ENCODE measurements at places on chromosomes 5 and 9.

- DNase-seq, result no peak
These were observed 10.4 kb upstream of the PPARGC1B start for GRCh38 chr5:149719666-149720065.

DNA sequence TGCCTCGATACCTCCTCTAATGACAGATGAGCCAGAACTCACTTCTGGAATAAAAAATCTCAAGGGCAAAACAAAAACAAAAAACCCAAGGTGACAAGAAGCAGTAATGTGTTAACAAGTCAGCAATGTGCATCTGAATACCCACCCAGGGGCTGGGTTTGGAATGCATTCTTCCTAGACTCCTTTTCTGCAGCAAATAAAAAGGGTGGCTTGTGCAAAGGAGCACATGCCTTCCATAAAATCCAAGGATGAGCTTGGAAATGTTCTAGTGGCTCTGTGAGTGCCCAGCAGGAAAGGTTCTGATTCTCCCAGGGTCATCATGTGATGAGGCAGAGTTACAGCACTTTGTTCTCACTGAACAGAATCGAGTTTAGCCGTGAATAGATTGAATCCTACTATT, 599.9 kb downstream of the RAB3C start:
- DNase-seq, result no peak

GRCh38 chr9:103713631-103714030, 380.5 kb upstream of the SMC2 start:
- no peak for DNase-seq

GRCh38 chr5:40033009-40033408, 608.2 kb upstream of the DAB2 start:
- DNase-seq, result no peak

DNA sequence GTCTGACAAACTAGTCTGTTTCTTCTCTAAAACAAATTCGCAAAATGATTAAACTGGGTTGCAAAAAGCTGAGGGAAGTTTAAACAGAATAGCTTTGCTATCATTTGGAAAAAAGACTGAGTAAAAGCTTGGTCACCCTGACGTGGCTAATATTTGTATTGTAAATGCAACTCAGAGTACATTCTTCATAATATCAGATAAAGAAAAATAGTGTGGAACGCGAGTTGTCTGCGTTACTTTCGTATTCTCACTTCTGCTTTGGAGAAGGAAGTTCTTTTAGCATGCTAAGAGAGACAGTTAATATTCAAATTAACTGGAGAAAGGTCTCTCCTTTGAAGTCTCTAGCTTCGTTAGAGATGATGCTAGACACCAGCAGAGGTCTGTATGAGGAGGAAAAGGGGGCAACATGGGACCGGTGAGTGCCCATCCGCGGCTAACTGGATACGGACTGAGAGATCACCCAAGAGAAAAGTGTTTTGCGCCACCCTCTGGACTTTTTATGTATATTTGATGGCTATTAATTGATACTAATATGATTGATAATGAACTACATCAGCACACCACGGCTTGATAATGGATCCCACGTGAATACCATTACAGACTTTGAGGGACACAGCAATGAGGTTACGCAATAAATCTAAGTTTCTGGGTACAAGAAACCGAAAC, 2.9 kb upstream of the CNTRL start:
- peak; percentile 65 for DNase-seq

DNA sequence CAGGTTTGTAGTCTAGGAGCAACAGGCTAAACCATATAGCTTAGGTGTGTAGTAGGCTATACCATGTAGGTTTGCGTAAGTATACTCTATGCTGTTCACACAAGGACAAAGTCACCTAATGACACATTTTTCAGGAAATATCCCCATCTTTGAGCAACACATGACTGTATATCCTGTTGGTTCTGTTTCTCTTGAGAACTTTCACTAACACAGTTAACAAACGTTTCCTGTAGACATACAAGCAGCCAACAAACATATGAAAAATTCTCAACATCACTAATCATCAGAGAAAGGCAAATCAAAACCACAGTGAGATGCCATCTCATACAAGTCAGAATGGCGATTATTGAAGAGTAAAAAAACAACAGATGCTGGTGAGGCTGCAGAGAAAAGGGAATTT, 68.2 kb downstream of the NR2F1-AS1 start:
- DNase-seq, result peak; percentile 54

GRCh38 chr5:88288528-88289197, 20.0 kb upstream of the TMEM161B start:
- no peak for DNase-seq

- no peak for DNase-seq
These were observed 37.4 kb downstream of the CSNK1G3 start for GRCh38 chr5:123549256-123549904.

DNA sequence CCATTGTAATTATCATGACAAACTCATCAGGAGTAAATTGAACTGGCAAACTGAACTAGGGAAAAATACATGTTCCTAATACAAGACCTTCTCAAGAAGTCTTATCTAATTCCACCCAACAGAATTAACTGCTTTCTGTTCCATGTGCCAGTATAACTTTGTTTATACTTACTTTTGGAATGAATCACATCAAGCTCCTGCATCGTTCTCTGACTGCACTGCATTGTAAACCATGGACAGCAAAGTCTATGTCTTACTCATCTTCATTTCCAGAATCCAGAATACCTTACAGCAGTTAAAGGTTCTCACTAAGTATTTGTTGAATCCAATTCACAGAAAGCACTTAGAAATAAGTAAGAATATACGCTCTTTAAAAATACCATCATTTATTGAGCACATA, 102.8 kb downstream of the PLK2 start:
- DNase-seq, result no peak

GRCh38 chr5:175695161-175696126, 37.6 kb downstream of the HRH2 start:
- DNase-seq, result no peak

DNA sequence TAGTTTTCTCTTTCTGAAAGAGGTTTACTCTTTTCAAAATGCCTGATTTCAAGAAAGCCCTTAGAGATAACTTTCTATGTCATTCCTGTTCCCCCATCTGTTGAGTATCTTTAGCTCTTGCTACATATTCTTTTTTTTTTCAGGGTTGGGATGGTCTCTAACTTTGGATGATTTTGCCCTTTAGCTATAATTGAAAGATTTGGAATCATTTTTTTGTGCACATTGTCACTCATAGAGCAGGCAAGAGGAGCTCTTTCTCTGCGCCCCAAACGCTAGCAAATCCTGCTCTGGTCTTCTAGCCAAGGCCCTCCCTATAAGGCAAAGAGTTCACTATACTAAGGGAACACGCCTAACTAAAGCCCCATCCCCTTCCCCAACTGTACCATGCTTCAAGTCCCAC, 316.9 kb downstream of the TMEM232 start:
- no peak for DNase-seq

GRCh38 chr9:114171500-114171899, 16.2 kb downstream of the COL27A1 start:
- no peak for DNase-seq

- DNase-seq, result no peak
These were observed 216.0 kb upstream of the PUM3 start for GRCh38 chr9:3059781-3060468.

DNA sequence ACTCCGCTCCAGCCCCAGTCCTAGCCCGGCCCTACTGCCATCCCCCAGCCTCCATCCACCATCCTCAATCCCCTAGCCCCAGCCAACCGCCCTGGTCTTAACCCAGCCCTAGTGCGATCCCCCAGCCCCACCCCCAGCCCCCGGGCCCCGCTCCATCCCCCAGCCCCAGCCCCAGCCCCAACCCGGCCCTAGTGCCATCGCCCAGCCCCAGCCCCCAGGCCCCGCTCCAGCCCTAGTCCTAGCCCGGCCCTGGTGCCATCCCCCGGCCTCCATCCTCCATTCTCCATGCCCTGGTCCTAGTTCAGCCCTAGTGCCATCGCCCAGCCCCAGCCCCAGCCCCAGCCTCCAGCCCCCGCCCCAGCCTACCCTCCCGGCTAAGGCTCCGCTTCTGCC, 398 bp downstream of the TOR1A start:
- no peak for DNase-seq

GRCh38 chr9:24132244-24132643, 306.2 kb upstream of the ELAVL2 start:
- no peak for DNase-seq

GRCh38 chr9:122201641-122202040, 27.1 kb downstream of the LHX6 start:
- DNase-seq, result peak; percentile 63

GRCh38 chr5:124232515-124232914, 513.9 kb downstream of the ZNF608 start:
- no peak for DNase-seq

DNA sequence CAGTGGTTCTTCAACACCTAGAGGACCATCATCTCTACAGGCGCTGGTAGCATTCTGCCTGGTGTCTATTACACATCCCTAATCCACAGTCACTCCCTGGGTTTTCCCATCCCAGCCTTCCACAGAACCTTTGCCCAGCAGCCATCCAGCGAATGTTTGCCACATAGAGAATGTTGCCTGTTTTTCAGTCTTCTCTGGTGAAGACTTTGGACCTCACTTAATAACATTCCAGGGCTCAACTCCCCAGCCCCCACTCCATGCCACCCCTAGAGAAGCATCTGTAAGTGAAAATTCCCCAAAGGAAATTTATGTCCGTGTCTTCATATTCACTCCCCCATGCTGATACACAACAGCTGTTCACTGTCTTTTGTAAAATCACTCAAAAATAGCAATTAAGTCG, 249.6 kb downstream of the AOPEP start:
- no peak for DNase-seq

Data from fibroblast of lung (primary cell).